ENCODE measurements at places on chromosomes 1 and 21. TPM values are rescaled to one million over a fixed set of nuclear protein-coding genes. Genes with fewer than 3 reads are reported as not detected.

Gene ERO1B
- total RNA-seq = 0.63 TPM

Gene THEM5
- not detected for total RNA-seq

Gene EIF4G3
- total RNA-seq = 32.8 TPM

Gene MLLT11
- 1.5 TPM for total RNA-seq

Gene CR1L
- total RNA-seq = not detected

Gene MAP10
- 1.4 TPM for total RNA-seq

Gene KRTAP10-2
- not detected for total RNA-seq

Gene CHIA
- not detected for total RNA-seq

Gene NEXN
- 9.1 TPM for total RNA-seq

Gene MCOLN3
- 6.9 TPM for total RNA-seq

Gene HLX
- total RNA-seq = 4.7 TPM

Gene ABCA4
- total RNA-seq = 0.34 TPM

Gene FAM177B
- not detected for total RNA-seq

Gene MPL
- total RNA-seq = not detected

Gene PTAFR
- under 0.01 TPM for total RNA-seq

Gene ZNF695
- total RNA-seq = 1.1 TPM

Gene PRKACB
- total RNA-seq = 25.2 TPM
